Epithelial cell of proximal tubule (primary cell): ENCODE measurements at places on chromosomes 1 and 21.

DNA sequence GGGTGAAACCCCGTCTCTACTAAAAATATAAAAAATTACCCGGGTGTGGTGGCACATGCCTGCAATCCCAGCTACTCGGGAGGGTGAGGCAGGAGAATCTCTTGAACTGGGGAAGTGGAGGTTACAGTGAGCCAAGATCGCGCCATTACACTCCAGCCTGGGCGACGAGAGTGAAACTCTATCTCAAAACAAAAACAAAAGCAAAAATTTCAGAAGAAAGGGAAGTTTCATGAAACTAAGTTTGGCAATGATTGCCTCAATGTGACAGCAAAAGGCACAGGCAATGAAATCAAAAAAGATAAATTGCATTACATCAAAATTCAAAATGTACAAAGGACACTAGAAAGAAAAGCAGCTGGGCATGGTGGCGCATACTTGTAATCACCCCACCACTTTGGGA is 40.1 kb downstream of the BTF3L4 start:
- no peak for DNase-seq

DNA sequence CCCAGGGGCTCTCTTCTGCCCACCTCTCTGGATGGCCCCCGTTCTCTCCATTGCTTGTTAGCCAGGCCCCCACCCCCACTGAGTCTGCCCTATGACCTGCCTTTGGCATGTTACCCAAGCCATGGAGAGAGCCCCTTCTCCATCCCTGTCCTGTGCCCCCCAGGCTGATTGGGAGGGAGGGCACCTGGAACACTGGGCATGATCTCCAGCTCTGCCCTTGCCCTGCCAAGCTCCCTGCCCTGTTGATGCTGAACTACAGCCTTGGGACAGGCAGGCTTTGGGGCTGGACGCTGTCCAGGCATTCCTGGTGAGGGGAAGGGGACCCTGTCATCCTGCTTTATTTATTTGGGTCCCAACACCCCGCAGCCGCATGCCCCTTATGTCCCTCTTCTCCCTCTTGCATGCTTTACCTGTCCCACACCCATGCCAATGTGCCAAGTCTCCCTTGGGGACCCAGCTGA is 10.7 kb downstream of the TRIM46 start:
- DNase-seq: no peak

GRCh38 chr1:117605164-117605773 is 579 bp upstream of the TENT5C start:
- DNase-seq: no peak

- DNase-seq: peak; percentile 54
Measured at GRCh38 chr1:164611754-164612642, 53.0 kb downstream of the PBX1 start.
